Caco-2 (cell line): ENCODE measurements at places on chromosomes 2 and 18.

DNA sequence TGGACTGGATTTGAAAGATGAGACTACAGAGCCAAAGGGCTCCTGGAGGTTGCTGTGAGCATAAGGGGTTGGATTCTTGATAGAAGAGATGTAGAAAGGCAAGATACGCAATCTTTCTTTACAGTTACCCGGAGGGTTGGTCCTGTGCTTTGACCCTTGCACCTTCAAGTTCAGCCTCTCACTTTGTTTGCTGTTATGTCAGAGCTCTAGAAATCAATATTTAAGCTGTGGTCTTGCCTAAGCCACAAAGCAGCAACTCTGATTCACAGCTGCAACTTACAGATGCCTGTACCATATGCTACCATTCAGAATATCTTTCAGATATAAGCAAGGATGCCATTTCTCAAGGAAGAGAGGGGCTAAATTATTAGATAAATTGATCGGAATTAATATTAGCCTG, 943.1 kb upstream of the LRRTM1 start:
- no peak for DNase-seq
- no peaks in the 10 kb centered on the region for H3K4me1 ChIP-seq
- H3K27me3 ChIP-seq: no peaks in the 10 kb centered on the region
- H3K27ac ChIP-seq: no peak overlapping the region

- no peaks in the 10 kb centered on the region for H3K27me3 ChIP-seq
- H3K4me3 ChIP-seq: no peak overlapping the region
- no peaks in the 10 kb centered on the region for H3K36me3 ChIP-seq
- DNase-seq: no peak
- H3K4me1 ChIP-seq: no peaks in the 10 kb centered on the region
Measured at GRCh38 chr2:88221365-88221942, 51.3 kb downstream of the THNSL2 start.

DNA sequence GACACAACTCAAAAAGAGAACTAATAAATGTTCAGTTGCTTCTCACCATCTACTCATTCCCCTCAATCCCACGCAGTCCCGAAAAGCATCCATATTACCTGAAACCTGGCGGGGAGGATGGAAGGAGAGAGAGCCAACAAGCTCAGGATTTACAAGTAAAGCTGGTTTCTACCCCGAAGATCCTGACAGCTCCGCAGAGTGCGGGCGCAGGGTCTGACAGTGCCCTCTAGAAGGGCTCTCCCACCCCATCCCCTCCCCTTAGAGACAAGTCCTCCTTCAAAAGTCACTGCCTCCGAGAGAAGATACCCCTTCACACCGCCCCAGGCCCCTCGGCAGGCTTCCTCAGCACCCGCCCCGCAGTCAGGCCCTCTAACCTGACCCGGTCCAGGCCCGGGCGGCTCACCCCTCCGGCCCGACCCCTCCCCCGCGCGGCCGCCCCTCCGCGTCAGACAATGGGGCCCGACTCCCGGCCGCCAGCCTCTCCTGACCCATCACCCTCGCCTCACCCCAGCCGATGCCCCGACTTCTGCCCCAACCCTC, 550 bp downstream of the RAB1A start:
- no peaks in the 10 kb centered on the region for H3K27me3 ChIP-seq
- peak; percentile 65 for DNase-seq
- peaks cover 49% of the 10 kb centered on the region for H3K4me1 ChIP-seq
- peak overlapping the region; percentile 69 for H3K4me3 ChIP-seq

DNA sequence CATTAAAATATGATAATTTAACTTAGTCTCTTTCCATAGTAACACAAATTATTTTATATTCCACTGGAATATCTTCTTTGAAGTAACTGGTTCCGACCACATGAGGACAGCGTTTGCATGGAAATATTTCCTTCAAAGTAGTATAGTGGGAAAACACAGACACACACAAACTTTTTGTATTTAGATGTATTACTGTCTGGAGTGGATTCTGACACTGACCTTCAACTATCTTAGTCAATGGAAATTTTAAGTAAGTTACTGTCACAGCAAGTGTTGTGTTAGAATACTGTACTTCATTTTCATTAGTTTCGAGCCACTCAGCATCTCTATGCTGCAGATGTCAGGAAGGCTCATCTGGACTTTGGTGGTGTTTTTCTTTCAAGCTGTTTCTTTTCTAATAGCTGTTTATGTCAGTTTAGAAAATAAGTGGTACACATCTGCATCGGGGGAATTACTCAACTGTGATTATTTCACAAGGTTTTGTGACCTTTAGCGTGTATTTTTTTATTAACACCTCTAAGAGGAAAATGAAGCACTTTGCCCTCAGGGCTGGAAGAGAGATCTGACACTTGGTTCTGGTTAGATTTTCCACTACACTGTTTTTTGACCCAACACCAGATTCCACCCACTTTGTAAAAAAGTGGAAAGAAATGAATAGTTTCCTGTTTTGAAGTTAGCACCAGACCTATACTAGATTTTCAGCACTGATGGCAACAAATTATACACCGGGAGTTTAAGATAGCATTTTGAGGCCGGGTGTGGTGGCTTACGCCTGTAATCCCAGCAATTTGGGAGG, 18.9 kb upstream of the THOC1 start:
- no peaks in the 10 kb centered on the region for H3K36me3 ChIP-seq
- H3K27me3 ChIP-seq: no peaks in the 10 kb centered on the region
- no peak overlapping the region for H3K27ac ChIP-seq
- DNase-seq: no peak

DNA sequence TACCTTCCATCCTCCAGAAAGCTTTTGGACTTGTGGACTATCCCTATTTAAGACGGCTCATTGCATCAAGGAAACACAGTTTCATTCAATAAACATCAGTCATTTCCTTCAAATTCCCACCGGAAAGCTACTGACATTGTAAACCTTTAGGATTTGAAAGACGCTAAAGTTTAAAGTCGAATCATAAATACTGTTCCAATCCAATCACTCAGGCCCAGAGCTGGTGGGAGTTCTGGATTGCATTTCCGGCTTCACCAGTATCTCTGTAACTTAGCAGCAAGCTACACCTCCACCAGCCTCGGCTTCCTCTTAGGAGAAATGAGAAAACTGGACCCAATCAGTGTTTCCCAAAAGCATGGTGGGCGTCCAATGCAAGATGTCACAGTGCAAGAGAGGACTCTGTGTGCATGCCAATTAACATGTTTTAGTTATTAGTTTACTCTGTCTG, 1.6 kb downstream of the WDFY1 start:
- H3K4me3 ChIP-seq: peak overlapping the region; percentile 96
- H3K27me3 ChIP-seq: no peaks in the 10 kb centered on the region
- peak overlapping the region; percentile 94 for H3K27ac ChIP-seq
- H3K4me1 ChIP-seq: peaks cover 29% of the 10 kb centered on the region

DNA sequence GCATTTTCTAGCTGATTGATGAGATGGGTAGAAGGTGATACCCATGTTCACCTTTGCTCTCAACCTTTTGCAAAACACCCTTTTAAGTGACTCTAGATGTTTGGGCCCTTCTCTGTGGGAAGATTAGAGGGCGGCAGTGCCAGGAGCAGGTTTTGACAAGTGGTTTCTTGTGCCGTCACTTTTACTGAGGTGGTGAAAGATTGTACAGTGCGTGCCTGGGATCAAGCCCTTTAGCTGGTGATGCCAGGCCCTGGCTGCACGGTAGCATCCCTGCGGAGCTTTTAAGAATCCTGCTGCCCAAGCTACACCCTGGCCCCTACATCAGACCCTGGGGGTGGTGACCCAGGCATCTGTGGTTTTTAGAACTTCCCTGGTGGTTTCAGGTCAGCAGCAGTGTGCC, 29.1 kb downstream of the MTCL1 start:
- DNase-seq: no peak
- no peaks in the 10 kb centered on the region for H3K27me3 ChIP-seq
- no peaks in the 10 kb centered on the region; the same call in none of the 2 replicates for H3K36me3 ChIP-seq
- peaks cover 26% of the 10 kb centered on the region for H3K4me1 ChIP-seq
- no peak overlapping the region for H3K4me3 ChIP-seq
- H3K27ac ChIP-seq: no peak overlapping the region

GRCh38 chr2:148901142-148901541, 26.1 kb downstream of the KIF5C start:
- no peaks in the 10 kb centered on the region; the same call in 1 of the 2 replicates for H3K27me3 ChIP-seq
- no peaks in the 10 kb centered on the region for H3K4me1 ChIP-seq
- no peak overlapping the region for H3K27ac ChIP-seq
- H3K36me3 ChIP-seq: no peaks in the 10 kb centered on the region
- DNase-seq: no peak
- H3K4me3 ChIP-seq: no peak overlapping the region

GRCh38 chr2:43129676-43130547, 96.5 kb downstream of the ZFP36L2 start:
- peaks cover 42% of the 10 kb centered on the region for H3K4me1 ChIP-seq
- H3K27me3 ChIP-seq: no peaks in the 10 kb centered on the region
- peak overlapping the region; percentile 51 for H3K27ac ChIP-seq
- no peaks in the 10 kb centered on the region; the same call in 1 of the 2 replicates for H3K36me3 ChIP-seq
